Neural crest cell (in vitro differentiated cells): ENCODE measurements at places on chromosomes 4 and X.

- no peak for DNase-seq
These were observed 12.9 kb downstream of the STIM2 start for GRCh38 chr4:26873391-26874026.

- DNase-seq: no peak
These were observed 13.2 kb downstream of the TRIM2 start for GRCh38 chr4:153217440-153217839.

DNA sequence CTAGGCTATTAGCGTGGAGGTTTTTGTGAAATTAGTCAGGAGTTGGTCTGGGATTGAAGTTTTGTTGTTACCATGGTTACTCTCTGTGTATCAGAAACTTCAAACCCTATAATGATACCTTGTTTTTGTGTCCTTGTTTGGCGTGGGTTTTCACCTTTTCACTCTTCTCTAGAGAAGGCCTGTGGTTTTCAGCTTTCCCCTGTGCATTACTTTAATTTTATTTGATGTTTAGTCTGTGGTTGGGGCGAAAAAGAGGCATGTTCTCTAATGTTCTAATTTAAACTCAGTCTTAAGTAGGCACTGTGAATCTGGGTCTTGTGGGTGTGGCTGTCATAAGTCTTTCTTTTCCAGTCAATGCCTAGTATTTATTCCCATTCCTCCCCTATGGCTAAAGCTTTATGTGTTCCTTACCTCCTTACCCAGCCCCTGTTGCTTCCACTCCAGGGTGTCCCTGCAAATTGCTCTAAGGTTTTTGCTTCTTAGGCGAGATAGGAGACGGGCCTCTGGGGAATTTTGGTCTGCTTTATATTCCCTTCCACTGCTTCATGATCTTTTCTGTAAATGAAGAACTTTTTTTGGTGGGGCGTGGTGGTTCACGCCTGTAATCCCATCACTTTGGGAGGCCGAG, 326.3 kb upstream of the ZCCHC13 start:
- DNase-seq: no peak

DNA sequence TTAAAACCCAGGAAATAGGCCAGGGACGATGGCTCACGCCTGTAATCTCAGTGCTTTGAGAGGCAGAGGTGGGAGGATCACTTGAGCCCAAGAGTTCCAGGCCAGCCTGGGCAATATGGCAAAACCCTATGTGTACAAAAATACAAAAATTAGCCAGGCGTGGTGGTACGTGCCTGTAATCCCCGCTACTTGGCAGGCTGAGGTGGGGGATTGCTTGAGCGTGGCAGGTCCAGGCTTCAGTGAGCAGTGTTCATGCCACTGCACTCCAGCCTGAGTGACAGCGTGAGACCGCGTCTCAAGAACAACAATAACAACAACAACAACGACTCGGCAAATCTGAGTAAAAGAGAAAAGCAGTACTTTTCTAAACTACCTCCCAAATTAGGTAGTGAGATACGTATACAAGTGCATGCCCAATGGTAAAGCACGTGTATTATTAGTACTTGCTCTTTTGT, 13.0 kb upstream of the NDUFC1 start:
- DNase-seq: no peak

DNA sequence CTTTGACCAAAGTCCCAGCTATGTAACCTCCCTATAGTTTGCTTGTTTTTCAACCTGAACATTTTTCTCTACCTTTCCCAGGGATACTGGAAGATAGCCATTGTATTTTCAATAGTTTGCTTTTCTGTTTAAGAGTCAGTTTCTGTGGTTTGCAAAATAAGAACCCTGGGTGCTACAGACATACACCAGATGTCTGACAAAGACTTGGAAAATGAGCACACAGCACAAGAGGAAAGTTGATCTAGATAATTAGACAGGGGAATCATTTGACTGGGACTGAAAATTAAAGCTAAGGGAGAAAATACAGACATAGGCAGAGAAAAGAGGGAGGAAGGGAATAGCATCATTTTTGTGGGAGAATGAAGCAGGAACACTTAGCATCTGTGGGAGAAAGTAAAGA, 218.3 kb upstream of the CNKSR2 start:
- DNase-seq: no peak

DNA sequence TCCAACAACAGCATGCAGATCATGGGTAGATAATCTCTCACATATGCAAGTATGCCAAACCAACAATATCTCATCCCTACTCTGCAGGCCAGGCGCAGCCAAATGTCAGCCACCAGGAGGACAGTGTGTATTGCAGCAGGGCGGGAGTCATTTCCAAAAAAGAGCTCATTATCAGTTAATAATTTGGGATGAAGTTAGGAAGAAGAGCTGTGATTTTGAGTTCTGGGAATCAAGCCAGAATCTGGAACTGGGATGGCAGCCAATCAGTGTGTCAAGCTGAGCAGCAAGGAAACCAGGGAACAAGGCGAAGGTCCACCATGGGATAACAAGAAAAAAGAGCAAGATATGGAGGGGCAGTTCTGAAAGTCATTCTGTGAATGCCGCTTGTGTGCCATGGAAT, 88.2 kb upstream of the CAMK2D start:
- DNase-seq: no peak

- no peak for DNase-seq
These were observed 3.7 kb upstream of the OSTC start for GRCh38 chr4:108646706-108647105.

- no peak for DNase-seq
These were observed 17.2 kb upstream of the COL25A1 start for GRCh38 chr4:109319684-109320083.

- DNase-seq: no peak
These were observed 12.3 kb upstream of the GNPDA2 start for GRCh38 chr4:44738615-44739014.

- DNase-seq: no peak
These were observed 38.9 kb downstream of the DDX60L start for GRCh38 chr4:168441412-168441811.

- DNase-seq: no peak
These were observed 20.9 kb downstream of the ITIH6 start for GRCh38 chrX:54776987-54777672.

- DNase-seq: no peak
These were observed 475.0 kb downstream of the GABRG1 start for GRCh38 chr4:45648846-45649245.
